ENCODE measurements at places on chromosomes 16 and 17.
A peak's percentile ranks its signal among the peaks of the same experiment; 100 is the strongest.

GRCh38 chr17:542943-543342 is 171.7 kb downstream of the VPS53 start:
- DNase-seq: no peak

DNA sequence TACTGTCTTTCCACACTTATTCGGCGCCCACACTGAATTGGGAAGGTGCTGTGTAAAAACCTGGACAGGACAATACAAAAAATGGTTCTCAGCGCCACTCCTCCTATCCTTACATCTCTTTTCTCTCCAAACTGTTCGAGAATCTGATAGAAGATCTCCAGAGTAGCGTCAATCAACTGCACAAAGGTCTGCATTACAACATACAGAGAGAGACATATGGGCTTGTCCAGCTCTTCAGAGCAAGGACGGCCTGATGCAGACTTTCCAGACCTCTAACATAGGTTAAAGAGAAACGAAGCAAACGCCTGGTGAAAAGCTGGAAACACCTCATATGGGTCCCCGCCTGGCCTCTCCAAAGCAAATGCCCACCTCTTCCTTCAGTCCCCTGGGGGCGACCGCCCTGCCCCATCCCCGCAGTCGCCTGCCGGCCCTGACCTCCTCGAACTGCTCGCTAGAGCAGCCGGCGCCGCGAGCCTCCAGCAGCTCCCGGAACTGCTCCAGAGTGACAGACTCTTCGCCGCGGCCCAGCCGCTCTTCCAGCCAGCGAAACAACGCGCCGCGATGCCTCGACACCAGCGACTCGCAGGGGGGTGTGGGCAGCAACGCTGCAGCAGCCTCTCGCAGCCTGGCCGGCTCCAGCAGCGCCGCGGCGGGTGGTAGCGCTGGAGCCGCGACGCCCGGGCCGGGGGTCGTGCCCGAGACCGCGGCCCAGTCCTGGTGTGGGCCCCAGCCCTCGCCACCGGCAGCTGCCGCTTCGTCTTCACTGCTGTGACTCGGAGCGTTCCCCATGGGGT is 526 bp downstream of the ZZEF1 start:
- no peak for DNase-seq

- DNase-seq: no peak
Measured at GRCh38 chr17:29839656-29840055, 90.4 kb downstream of the SSH2 start.

- no peak for DNase-seq
Measured at GRCh38 chr16:57616876-57617275, 11.6 kb upstream of the ADGRG1 start.

GRCh38 chr17:56110463-56111135 is 42.7 kb upstream of the ANKFN1 start:
- DNase-seq: no peak

GRCh38 chr17:58618336-58618735 is 73.5 kb downstream of the TEX14 start:
- DNase-seq: no peak

DNA sequence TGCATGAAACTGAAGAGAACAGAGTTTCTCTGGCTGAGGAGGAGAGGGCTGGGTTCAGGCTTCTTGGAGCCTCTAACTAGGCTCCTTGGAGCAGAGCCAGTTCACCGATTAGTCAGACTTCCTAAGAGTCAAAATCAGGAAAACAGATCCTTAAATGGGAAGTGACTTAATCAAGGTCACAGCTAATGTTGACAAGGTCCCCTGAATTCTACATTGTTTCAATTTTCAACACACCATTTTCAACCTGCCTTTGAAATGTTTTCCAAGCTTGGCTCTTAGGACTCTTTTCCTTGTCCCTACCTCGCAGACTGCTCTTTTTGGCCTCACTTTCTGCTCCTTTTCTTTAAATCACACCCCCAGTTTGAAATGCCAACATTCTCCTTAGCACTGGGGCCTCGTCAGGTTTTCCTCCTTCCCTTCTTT is 16.3 kb downstream of the MYL4 start:
- peak; percentile 58 for DNase-seq

- no peak for DNase-seq
Measured at GRCh38 chr17:76293106-76293505, 15.0 kb downstream of the QRICH2 start.

- no peak for DNase-seq
Measured at GRCh38 chr16:26717826-26718225, 348.9 kb upstream of the C16orf82 start.

- DNase-seq: no peak
Measured at GRCh38 chr17:47957591-47958490, at the start of gene PRR15L. Gene PRR15L, minus strand, starts transcription at chr17:47957883. Its CDS starts 4,649 bp downstream, at chr17:47953234.

GRCh38 chr16:89360760-89361435 is 129.5 kb downstream of the ANKRD11 start:
- no peak for DNase-seq

GRCh38 chr17:16417399-16417798 is 2.0 kb downstream of the TRPV2 start:
- DNase-seq: no peak

DNA sequence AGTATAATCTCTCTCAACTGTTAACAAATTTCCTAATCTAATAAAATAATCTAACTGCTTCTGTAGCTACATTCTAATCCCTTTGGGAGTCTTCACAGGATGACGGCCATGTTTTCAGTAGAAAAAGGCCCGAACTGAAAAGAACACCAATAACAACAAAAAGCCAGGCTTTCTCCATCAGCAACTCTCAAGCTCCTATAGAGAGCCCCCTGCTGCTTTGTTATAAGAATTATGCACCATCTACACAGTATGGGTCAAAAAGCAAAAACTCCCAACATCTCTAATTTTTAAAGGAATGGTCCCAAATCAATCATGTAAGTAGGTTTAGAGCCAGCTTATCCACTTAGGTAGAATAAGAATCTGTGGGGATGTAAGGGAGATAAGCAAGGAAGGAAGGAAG is 163.6 kb upstream of the C17orf78 start:
- DNase-seq: no peak

DNA sequence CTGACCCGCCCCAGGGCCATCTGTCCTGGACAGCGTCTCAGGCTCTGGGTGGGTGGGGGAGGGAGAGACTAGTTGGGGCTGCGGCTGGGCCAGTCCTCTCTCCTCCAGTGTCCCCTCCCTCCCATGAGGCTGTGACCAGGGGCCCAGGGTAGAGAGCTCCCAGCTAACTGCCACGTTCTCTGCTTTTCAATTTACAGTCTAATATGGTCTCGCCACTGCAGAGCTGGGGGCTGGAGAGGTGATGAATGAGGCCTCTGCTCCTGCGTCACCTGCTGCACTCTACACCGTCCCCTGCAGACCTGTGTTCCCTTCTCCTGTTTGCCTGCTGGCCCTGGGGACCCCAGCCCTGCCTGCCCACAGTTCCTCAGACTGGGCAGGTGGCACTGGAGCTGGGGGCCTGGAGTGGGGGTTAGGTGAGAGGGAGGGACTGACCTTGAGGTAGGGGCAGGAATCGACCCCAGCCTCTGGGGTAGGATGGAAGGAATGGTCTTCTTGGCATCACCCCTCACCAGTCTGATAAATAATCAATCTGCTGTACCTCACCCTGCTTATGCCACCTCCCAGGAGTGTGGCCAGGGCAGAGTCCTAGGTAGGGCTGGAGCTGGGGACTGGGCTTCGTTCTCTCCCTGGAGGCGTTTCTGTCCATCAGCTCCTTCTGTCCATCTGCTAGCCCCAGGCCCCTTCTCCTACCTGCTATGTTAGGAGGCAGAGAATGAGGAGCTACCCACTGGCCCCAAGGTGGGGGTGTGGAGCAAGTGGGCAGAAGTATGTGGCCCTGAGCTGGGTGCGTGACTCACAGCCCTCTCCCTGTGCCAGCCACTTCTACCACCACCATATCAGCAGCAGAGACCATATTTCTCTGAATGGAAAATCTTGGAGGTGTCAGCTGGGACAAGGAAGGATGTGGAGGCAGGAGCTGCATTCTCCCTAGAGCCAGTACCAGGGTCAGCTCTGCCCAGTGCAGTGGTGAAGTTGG is 12.9 kb downstream of the SEZ6 start:
- no peak for DNase-seq

DNA sequence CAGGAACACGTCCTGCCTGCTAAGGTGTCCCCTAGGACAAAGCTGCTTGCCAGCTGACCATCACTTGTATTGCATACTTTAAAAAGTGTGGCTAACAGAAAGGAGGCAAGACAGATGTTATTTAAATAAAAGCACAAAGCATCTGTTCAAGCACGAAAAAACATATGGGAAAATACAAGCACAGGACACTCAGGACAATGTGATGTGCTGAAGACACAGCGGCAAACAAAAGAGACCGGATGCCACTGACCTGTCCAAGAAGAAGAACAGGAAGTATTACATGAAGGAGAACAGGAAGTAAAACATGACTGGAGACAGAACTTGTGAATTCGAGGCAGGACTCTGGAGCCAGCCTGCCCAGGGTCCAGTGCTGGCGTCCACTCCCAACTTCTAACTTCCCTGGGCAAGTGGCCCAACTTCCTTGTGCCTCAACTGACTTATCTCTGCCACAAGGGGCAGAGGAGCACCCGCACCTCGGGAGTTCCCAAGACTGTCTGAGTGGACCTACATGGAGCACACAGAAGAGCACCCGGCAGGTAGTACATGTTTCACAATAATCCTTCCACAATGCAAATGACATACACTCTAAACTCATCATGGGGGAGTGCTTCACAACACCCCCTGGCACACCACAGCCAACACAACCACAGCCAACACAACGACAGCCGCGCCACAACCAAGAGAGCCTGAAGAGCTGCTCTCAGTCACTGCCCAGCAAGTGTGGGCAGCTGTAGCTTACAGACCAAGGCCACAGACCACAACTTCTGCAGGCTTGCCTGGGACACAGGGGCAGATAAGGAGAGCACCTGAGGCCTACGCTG is 36.6 kb downstream of the ANKRD11 start:
- DNase-seq: no peak

GRCh38 chr16:88759245-88759975 is 25.6 kb downstream of the PIEZO1 start:
- no peak for DNase-seq

DNA sequence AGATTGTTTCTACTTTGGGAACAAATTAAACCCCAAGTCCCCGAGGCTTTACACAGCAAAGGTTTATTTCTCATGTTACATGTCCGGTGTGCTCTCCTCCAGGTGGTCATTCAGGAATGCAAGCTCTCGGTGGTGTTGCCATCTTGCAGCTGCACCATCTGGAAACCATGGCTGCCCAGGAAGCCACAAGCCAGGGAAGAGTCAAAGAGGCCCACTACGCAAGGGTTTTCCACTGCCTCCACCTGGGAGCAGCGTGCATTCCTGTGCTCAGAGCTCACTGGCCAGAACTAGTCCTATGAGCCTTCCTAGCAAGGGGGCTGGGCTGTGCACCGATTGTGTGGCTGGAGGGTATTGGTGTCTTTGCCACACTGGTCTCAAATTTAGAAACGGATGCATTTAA is 128.8 kb upstream of the FOXF1 start:
- DNase-seq: no peak

DNA sequence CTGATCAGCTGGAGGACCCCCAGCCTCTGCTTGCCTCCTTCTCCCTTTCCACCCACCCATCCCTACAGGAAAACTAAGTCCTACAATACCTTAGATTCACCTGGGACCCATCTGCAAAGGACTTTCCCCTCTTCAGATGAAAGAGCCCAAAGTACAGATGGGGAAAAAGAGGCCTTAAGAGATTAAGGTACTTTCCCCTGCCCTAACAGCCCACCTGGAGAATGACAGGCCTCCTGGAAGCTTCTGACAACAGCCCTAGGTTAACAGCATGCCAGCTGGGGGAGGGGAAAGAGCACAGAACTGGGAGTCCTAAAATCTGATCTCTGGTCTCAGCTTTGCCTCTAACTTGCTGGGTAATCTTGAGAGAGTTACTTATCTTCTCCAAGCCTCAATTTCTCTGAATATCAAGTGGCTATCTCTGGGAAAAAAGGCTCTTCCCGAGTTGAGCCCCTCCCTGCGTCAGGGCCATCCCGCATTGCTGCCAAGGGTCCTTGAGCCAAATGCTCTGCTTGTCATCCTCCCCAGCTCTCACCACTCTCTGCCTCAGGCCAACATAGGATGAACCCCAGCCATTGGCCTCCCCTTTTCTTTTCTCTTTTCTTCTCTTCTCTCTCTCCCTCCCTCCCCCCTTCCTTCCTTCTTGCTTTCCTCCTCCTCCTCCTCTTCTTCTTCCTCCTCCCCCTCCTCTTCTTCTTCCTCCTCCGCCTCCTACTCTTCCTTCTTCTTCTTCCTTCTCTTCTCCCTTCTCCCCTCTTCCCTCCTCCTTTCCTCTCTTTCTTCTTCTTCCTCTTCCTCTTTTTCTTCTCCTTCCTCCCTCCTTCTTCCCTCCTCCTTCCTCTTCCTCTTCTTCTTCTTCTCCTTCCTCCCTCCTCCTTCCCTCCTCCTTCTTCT is 22.5 kb upstream of the SP6 start:
- no peak for DNase-seq

DNA sequence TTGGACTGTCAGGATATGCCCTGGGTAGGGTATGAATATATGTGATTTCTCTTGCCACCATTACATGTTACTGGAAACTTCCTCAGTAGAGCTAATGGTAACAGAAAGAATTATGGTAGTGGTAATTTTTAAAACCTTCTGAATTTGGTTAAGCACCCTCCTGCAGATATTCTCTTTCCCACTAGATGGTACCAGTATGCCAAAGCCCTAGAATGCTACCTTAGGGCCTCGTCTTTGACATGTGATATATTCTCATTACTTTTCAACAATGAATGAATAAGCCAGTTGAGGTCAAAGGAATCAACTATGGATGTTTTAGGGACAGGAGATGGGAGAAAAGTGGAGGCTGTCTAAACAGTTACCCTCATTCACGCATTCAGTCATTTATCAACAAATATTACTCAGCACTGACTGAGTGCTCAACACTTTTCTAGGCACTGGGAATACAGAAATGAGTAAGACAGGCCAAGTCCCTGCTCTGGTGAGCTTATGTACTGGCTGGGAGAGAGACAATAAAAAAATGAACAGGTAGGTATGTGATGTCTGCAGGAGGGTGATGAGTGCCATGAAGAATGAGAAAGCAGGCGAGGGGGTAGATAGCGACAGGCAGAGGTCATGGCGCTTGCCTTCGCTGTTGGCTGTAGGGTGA is 14.7 kb downstream of the CDH13 start:
- DNase-seq: no peak

DNA sequence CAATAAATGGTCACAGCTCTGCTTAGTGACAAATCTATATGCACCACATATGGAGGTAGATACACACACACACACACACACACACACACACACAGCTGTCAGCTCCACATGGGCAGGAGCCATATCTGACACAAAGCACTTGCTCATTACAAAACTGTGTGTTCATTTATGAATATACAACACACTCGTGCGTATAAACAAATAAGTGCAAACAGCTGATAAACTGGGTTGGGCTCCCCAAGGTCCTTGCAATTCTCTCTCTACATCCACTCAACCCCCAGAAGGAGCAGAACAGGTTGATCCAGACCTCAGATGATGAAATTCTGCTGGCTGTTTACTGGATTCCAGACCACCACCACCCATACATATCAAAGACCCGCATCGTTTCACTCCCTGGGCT is 140.7 kb downstream of the XYLT1 start:
- no peak for DNase-seq

GRCh38 chr16:81518439-81518757 is 73.8 kb downstream of the CMIP start:
- no peak for DNase-seq

- no peak for DNase-seq
Measured at GRCh38 chr17:40110026-40110845, 9.8 kb upstream of the NR1D1 start.

- DNase-seq: no peak
Measured at GRCh38 chr16:89576153-89577054, 846 bp downstream of the CPNE7 start.

Measured in SW 1271 (cell line).